ENCODE measurements at places on chromosomes 4 and X.

DNA sequence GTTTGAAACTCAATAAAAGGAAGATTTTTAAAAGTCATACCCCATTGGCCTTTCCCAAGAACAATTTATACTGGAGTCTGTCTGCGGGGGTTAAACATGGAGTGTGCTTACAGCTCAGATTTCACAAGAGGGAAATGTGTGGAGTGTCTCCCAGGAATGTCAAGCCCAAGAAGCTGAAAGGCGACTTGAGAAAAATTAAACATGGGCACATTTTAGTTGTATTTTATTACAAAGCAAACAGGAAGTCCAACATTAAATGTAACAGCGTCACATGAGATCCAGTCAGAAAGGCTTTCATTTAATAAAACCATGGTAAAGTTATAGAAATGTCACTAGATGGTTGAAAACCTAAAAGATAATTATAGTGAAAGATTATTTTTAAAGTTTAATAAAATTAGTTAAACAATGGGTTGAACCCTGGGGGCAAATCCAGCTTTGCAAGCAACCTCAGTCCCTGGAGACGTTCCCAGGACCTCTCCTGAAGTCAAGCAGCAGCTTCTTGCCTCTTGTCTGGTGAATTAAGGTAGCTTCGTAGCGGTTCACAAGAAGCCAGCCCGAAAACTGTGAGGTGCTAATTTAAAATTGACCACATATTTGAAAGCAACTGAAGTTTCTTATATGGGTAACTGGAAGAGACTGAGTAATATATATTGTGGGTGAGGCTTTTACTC, 168.4 kb upstream of the EDNRA start:
- DNase-seq = no peak

- DNase-seq = no peak
These were observed 6.0 kb upstream of the BCORL1 start for GRCh38 chrX:129976441-129976840.

GRCh38 chr4:24405926-24406325, 178.4 kb downstream of the DHX15 start:
- no peak for DNase-seq

GRCh38 chr4:30939069-30939468, 218.9 kb downstream of the PCDH7 start:
- no peak for DNase-seq

DNA sequence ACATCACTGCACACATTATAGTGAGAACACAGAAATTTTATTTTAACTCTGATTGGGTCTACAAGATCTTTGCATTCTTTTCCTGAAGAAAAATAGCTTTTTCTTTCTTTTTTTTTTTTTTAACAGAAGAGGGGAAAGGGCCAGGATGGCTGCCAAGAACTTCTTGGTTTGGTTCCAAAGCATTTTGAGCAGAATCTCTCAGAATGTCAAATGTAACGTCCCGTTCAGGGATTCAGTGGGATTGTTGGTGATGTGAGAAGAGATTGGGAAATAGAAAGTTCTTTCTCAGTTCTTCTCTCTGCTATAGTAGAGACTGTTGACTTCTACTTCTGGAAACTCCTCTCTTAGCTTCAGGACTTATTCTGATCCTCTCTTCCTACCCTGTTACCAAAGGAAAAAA, 70.9 kb upstream of the CBR4 start:
- no peak for DNase-seq

DNA sequence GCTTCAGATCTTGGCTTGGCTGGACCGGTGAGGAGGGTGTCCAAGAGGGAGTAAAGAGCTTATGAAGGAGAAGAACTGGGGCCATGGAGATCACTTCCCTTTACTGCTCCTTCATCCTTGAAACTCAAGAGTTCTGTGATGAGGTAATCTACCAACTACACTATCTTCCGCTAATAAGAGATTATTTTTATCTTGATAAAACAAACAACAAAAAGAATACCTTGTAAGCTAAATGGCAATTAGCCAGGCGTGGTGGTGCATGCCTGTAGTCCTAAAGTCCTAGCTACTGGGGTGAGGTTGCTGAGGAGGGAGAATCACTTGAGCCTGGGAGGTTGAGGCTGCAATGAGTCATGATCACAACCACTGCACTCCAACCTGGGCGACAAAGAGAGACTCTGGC, 47.4 kb downstream of the HAUS3 start:
- no peak for DNase-seq

- no peak for DNase-seq
These were observed 2.1 kb upstream of the DIAPH2 start for GRCh38 chrX:96682516-96682915.

DNA sequence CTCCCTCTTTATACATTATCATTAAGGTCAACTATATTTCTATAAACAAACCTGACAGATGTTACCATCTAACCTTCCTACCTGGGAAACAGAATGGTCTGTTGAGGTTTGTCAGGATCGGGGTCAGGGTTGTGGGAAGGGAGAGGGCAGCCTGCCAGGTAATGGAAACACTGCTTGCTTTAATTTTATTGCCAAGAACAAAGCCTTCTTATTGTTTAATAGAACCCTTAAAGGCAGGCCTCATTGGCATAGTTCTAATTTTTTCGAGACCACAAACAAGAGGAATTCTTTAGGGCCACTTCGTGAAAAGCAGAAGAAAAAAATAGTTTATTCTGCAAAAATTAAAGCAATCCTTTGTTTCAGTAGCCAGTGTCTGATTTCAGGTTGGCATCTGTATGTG, 113.2 kb downstream of the MID1 start:
- no peak for DNase-seq

DNA sequence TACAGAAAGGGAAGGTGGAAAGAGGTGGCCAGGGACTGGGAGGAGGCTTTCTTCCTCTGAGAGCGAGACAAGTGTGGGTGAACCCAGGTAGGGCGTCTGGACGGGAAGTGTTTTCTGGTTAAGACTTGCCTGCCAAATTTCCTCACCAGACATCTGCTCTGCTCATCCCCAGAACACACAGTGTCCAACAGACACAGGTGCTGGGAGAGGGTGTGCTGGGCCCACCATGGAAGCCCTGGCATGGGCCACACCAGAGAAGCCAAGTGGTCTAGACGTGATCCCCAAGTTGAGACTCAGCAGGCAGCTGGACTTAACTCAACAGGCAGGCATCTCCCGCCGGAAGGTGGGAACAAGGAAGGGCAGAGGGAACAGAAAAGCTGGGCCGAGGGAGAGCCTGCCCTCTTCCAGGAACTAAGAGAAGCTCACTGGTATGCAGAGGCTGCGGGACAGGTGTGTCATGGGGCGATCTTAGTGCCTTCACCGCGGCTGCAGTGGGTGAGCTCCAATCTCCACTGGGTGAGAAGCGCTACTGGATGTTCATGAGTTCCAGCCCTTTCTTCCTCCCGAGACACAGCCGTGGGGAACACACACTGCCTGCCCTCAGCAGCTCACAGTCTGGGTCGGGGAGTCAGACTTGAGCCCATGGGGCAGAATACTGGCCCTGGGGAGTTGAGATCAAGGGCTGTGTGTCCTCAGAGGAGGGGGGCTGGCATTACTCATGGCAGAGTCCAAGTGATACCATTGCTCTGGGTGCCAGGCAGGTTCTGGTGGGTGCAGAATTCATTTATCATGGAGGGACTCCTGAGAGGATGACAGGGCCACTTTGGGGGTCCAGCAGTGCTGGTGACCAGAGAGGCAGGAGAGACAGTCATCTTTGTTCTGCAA, 110.2 kb downstream of the CPZ start:
- no peak for DNase-seq

DNA sequence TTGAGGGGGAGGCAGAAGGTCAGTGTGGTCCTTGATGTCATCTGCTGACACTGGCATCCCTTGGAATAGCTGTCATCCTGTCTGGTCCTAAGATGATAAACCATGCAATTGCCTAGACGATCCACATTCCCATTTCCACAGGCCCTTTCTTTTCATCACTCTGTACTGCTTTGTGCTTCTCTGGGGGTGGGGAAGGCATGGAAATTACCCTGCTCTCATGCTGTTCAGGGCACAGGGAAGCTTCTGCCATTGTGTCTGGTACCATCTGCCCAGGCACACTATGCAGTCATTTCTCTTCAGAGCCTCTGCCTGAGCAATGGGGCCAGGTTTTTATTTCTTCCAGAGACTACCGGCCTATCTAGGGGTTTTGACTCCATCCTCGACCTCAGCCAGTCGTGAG, 49.7 kb upstream of the ELOVL6 start:
- no peak for DNase-seq

DNA sequence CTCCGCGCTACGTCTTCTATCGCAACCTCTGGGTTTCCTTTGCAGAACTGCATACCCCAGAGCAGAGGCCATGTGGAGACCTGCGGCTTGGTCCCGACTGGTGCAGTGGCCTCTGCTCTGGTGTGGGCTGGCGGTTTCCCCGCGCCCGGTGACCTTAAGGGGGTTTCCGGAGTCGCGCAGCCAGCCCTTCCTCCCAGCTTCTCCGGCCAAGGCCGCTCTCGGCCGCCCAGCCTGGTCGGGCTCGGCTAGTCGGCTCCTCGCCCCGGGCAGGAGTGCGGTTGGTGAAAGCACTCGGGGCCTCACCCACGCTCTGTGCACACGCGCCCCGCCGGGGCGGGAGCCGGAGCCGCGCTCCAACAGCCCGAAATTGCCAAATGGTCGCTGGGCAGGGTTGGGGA, 84.9 kb downstream of the BCOR start:
- no peak for DNase-seq

DNA sequence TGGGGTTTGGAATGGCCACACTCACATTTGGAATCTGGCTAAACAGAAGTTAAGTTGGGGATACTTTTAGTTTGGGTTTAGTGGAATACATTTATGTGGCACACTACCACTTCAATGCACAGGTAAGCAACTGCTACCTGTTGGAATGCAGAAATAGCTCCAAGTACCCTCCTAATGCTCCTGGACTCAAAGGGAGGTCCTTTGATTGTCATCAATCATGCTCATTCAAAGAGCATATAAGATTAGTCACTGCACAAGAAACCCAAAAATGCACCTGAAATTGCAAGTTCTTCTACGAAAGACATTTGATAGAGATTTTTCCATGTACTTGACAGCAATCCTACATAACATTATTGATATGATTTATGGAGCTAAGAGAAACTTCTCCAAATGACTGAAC, 247.7 kb downstream of the ANKRD50 start:
- DNase-seq = no peak

GRCh38 chr4:6696611-6697010, 2.9 kb downstream of the S100P start:
- peak; percentile 15 for DNase-seq
